G401 (cell line): ENCODE measurements at places on chromosomes 13 and 19. TPM values are rescaled to one million over a fixed set of nuclear protein-coding genes. Genes with fewer than 3 reads are reported as not detected.

The SOX1 gene
- total RNA-seq: not detected in 2 replicates

The DLEU7 gene
- not detected in 2 replicates for total RNA-seq

- no peak for DNase-seq
Measured at GRCh38 chr13:99809926-99810325, 161.6 kb downstream of the ZIC5 start.

GRCh38 chr13:40486518-40487163, 179.8 kb downstream of the FOXO1 start:
- DNase-seq: no peak

DNA sequence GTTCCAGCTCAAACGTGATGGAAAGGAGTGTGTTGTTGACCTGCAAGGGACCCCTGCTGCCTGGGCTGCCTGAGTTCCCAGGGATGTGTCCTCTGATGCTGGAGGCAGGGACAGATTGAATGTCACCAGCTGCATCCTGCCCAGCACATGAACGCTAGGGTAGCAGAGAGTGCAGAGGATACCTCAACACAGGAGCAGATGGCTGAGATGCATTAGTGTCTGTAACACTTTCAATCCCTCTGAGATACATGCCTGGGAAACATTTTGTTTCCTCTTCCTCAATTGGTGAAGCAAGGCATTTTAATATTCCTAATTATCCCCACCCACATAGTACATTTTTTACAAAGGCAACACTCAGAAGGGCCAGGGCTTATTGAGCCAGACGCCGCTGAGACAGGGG, 106.4 kb upstream of the UBL3 start:
- no peak for DNase-seq

The ZNF540 gene
- total RNA-seq: 0.27 and 0.55 TPM in 2 replicates

The UPF3A gene
- 8.2 and 28.3 TPM in 2 replicates for total RNA-seq

DNA sequence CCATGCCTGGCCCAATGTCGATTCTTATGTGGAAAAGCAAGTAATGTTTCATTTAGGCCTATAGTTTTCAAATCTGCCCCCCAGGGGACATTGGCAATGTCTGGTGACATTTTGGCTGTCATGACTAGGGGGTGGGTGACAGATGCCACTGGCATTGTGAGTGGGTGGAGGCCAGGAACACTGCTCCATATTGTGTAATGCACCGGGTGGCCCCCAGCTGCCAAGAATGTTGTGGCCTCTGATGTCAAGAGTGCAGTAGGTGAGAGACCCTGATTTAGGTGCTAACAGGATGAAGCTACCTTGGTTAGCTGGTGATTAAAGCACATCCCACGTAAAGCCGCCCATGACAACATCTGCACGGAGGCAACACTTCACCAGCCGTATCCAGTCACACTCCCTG, 10.8 kb downstream of the C19orf44 start:
- DNase-seq: no peak

DNA sequence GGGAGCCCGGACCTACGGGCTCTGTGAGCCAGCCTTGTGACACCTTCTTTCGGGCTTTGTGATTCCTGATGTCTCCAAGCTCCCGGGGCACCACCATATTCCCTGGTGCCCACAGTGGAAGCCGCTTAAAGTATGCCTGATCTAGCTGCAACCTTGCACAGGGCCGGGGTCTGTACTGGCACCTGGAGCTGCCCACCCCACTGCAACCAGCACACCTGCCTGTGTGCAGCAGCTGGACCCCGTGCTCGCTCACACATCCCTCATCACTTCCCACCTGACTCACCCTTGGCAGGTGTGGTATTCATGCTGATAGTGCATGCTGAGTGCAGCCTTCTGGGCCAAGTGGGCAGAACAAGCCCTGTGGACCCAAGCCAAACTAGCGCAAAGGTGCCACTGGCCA, 1981.1 kb upstream of the PCDH20 start:
- DNase-seq: peak; percentile 49
